IPS DF 19.7 (cell line): ENCODE measurements at places on chromosomes 16 and 17.

- DNase-seq: no peak
Observed at GRCh38 chr17:20154286-20155000, 145.3 kb downstream of the SPECC1 start.

DNA sequence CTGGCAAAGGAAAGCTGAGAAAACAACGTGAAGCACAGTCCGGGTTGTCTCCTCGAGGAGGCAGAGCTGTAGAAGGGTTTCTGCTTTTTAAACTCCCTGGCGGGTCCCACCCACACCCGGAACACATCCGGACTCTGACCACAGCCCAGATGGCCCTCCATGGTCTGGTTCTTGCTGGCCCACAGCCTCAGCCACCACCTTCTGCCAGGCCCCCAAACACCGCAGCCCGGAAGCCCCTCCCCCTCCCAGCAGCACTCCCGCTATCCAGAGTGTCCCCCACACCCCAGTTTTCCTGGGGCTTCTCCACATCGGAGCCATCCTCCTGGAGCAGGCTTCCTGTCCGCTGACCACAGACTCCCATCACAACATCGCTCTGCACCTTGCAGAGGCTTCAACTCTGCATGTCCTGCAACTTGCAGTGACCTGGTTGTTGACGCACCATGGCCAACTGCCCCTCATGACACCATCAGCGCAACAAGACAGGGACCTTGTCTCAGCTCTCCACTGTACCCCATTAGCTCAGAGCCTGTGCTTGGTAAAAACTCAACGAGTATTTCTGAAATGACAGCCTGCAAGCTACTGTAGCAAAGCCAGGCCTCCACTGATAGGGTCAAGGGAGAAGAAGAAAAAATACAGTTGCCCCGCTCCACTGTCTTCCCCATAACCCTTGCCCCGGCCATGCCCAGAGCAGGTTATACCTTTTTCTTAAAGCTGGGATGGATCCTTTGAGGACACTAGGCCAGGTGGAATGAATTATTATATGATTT lies 129.8 kb downstream of the C16orf78 start:
- no peak for DNase-seq

DNA sequence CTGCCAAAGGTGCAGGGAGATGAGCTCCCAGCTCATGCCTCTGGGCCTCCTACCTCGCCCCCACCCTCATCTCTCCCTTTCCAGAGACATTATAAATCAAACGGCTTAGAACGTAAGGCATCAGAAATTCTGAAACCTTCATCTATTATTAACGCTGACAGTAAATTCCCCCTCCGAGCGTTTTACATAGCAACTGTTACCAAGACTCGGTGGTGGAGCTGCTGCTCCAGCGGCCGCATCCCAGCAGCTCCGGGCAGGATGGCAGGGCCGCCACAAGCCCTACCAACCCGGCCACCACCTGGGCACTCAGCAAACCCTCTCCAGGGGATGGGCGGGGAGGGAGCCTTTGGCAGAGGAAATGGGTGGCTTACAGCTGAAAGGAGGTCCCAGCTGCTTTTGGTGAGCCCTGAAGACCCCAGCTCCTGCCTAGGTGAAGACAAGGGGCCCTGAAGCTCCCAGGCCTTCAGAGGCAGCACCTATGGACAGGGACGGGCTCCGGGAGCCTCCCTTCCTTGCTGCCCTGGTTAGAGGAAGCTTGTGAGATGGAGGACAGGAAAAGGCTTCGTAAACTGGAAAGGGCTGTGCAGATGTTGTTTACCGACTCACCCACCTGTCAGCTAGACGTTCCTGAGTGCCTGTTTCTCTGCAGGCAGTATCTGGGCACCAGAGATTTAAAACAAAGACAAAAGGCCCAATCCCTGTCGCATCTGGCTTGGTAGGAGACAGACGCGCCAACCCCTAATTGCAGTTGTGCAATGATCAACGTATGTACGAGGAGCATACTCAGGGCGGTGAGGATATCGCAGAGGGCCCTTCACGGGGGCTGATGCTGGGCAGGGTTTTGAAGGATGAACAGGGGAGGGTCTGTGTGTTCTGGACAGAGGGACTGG lies 76.9 kb downstream of the RAI1 start:
- DNase-seq: no peak

GRCh38 chr16:50316102-50316847 lies 49.9 kb downstream of the ADCY7 start:
- no peak for DNase-seq

DNA sequence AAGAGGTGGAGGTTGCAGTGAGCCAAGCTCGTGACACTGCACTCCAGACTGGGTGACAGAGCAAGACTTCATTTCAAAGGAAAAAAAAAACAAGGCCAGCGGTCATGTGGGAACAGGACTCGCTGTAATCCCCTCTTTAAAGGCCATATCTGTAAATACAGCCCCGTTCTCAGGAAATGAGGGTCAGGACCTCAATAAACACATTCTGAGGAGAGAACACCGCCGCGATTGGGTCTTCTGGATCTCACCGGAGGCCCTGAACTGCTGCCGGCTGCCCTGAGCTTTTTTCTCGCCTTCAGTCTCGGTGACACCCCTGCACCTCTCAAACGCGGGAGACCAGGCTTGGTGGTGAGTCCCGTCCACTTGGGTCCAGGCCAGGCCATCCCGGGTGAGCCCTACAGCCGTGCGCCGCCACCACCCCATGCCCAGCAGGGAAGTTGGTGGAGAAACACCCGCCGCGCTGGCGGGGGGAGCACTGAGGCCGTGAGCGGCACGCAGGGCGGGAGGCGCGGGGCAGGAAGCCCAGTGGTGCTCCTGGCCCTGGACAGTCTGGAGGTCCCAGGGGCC lies 28.4 kb downstream of the SLC25A10 start:
- DNase-seq: no peak

DNA sequence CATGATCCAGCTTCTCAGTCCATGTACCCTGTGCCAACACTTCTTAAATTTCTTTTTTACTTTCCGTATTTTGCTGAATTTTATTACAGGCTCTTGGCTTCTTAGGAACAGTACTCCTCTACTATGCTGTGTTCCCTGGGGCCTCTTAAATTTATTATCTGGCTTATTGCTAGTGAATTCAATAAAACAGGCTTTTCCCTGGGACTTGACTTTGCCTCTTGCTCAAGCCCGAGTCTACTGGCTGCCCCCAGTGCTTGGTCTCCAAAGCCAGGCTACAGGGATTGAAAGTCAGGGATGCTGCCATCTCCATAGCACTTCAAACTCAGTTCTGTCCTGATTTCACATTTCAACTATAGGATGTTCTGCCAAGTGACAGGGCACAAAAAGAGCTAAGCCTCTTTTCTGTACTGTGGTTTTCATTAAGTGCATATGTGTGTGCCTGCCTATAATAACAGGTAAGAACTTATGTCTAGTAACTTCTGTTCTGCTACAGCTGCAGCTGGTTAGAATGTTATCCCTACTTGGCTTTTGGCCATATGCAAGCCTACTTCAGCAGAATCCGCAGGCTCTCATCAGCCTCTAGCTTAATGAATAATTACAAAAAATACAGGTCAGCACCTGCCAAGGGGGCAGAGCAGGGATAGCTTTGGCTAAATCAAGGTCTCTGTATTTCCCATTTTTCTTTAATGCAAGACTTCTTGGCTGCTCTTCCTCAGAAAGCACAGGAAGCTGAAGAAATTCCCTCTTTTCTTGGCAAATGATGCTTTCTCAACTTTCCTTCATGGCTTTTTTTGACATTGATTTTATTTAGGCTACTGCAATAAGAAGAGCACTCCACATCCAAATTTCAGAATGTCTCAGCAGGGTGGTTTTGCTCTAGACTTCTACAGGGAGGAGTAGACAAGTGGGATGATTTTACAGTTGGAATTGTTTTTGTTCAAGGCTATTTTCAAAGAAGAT lies 8.2 kb downstream of the FAM20A start:
- DNase-seq: no peak

DNA sequence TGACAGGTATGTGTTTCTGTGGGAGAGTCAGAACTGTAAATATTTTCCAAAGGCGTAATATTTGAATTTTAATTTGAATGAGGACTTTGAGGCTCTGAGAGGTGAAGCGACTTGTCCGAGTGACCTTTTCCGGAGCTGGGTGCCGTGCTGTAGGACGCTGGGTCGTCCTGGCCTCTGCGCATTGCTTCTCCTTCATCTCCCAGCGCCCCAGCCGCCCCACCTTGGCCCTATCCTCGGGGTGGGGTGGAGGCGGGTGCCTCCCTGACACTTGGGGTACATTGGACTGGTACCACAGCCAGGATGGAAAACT lies 147.8 kb downstream of the SPECC1 start:
- DNase-seq: no peak

DNA sequence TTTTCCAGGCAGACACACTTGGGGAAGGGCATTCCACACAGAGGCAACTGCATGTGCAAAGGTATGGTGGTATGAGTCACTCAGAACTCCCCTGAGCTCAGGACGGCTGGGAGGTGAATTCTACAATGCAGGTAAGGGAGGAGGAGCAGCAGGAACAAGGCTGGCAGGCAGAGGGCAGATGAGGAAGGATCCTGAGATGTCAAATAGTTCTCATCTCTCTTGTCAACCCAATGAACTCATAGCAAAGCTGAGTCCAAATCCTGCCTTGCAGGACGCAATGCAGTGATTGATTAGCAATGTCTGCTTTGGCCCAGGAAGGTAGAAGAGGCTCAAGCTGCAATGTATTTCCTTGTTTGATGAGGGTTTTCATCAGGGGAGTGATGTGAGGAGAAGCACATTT lies 243.5 kb downstream of the XYLT1 start:
- peak; percentile 42 for DNase-seq
